LNCaP clone FGC (cell line): ENCODE measurements at places on chromosomes 7 and 10.

GRCh38 chr10:22137542-22137941, 80.3 kb downstream of the EBLN1 start:
- DNase-seq = no peak

GRCh38 chr10:80964179-80964578, 426.5 kb downstream of the SH2D4B start:
- DNase-seq = no peak

GRCh38 chr10:4730998-4731397, 95.0 kb upstream of the AKR1E2 start:
- no peak for DNase-seq

GRCh38 chr10:77993620-77994019, 35.7 kb downstream of the POLR3A start:
- no peak for DNase-seq

DNA sequence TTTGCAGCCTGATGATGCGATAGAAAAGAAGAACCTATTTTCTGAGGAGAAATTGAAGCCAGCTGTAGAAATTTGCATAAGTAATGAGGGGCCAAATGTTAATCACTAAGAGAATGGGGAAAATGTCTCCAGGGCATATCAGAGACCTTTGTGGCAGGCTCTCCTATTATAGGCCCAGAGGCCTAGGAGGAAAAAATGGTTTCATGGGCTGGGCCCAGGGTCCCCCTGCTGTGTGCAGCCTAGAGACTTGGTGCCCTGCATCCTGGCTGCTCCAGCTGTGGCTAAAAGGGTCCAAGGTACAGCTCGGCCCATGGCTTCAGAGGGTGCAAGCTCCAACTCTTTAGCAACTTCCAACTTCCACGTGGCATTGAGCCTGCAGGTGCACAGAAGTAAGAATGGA, 123.4 kb downstream of the STK31 start:
- no peak for DNase-seq

DNA sequence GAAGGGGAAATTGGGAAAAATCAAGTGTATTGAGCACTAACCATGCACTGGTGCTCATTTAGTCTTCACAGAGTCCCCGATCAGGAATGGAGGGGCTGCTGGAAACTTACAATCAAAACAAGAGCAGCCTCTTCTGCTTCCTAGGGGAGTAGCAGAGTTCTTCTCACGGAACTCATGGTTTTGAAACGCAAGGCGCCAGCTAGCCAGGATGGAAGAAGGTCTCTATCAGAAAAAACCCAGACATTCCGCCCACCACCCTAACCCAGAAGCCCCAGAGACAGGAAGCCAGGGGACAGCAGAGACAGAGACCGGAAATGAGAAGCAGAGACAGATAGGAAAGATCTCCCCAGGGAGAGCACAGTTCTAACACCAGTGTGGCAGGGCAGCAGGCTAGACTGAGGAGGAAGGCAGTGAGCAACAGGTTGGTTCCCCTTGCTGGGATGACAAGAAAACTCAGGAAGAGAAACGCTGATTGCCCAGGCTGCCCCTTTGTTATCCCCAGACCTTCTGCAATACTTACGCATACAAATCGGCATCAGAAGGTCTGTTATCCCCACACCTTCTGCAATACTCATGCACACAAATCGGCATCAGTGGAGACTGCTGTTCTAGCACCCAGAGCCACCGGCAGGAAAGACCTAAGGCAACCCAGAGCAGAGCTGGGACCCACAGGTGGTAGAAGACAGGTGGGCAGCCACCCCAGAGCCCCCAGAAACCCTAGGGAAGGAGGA, 99.2 kb downstream of the CPXM2 start:
- no peak for DNase-seq
